ENCODE measurements at places on chromosomes 2 and 18. TPM values are rescaled to one million over a fixed set of nuclear protein-coding genes. Genes with fewer than 3 reads are reported as not detected.

Gene CIAO1
- 65.2 TPM for total RNA-seq

Gene DSC2
- 393 TPM for total RNA-seq

Gene LAMA1
- 1.8 TPM for total RNA-seq

Gene SGPP2
- total RNA-seq: 39.3 TPM

Gene WNT10A
- total RNA-seq: 8.0 TPM

Gene ZNG1B
- total RNA-seq: 51.3 TPM

Gene EMX1
- total RNA-seq: not detected

Gene CTAGE1
- not detected for total RNA-seq

Measured in esophagus squamous epithelium (tissue), 5 donors.